ENCODE measurements at places on chromosomes 4 and X. TPM values are rescaled to one million over a fixed set of nuclear protein-coding genes. Genes with fewer than 3 reads are reported as not detected.

CCSER1 gene
- not detected for polyA plus RNA-seq

RTL3 gene
- 0.18 TPM for polyA plus RNA-seq

DCHS2 gene
- not detected for polyA plus RNA-seq

MTTP gene
- not detected for polyA plus RNA-seq

ZCCHC13 gene
- not detected for polyA plus RNA-seq

SSX2 gene
- polyA plus RNA-seq, result not detected

NALF2 gene
- not detected for polyA plus RNA-seq

HTN1 gene
- not detected for polyA plus RNA-seq

TRIML2 gene
- polyA plus RNA-seq, result not detected

PLXNB3 gene
- polyA plus RNA-seq, result 7.1 TPM

DMRTC1B gene
- not detected for polyA plus RNA-seq

F8A2 gene
- not detected for polyA plus RNA-seq

DNA sequence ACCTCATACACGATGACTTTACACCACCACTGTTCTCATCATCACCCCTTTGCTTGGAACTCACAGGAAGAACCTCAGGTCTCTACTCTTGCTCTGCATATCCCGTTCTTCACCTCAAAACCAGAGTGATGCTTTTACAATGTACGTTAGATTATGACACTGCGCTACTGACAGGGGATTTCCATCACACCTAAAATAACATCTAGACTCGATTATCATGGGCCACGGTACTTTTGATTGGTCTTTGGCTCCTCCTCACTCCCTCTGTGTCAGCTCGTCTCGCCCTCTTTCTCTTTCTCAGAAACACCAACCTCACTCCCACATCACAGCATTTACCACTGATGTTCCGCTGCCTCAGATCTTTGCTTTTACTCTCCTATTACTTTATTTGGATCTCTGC is 172.4 kb downstream of the TLL1 start:
- DNase-seq, result no peak

- DNase-seq, result no peak
Observed at GRCh38 chr4:109029987-109030386, 267.1 kb upstream of the ETNPPL start.

GRCh38 chr4:40719008-40719623 is 30.6 kb upstream of the NSUN7 start:
- peak; percentile 63 for DNase-seq

GRCh38 chr4:138200236-138200590 is 41.9 kb downstream of the SLC7A11 start:
- no peak for DNase-seq

GRCh38 chrX:65862638-65863037 is 177.2 kb downstream of the VSIG4 start:
- no peak for DNase-seq

GRCh38 chr4:22021106-22021505 is 72.5 kb upstream of the KCNIP4 start:
- DNase-seq, result no peak

GRCh38 chr4:42401171-42401570 is 3.9 kb downstream of the SHISA3 start:
- DNase-seq, result no peak

DNA sequence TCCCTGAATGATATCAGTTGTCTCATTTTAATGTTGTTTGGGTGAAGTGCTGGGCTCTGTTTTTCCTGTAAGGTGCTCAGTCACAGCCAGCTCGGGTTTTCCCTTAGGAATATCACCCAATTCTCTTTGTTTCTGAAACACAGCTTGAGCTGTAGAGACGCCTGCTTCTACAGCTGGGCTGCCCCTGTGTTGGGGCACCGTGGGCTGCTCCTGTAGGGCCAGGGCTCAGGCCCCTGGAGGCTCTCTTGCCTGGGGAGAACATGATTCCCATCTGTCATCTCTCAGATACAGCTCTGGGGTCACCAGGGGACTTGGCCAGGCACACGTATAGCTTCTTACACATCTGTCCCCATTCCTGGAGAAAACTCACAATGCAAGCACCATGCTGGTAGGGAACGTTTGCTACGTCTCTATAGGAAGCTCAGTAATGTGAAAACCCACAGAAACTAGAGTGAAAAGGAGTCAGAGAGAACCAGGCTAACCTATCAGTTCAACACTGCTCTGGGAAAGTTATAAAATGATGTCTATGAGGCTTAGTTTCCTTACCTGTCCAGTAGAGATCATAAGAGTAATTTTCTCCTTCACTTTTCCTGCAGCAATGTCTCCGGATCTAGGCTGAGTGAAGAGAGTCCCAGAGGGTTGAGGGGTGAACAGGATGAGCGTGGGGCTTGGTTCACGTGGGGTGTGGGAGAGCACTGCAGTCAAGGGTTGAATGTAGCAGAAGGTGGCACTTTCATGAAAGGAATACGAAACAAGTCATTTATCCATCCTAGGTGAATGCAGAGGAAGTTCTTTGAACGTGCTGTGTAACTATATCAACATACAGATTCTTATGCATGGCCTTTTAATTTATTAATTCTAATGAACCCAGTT is 14.5 kb downstream of the FHDC1 start:
- no peak for DNase-seq

GRCh38 chrX:55135171-55135570 is 46.4 kb downstream of the PAGE2 start:
- peak; percentile 47 for DNase-seq

GRCh38 chr4:21554500-21554899 is 394.1 kb downstream of the KCNIP4 start:
- DNase-seq, result no peak

DNA sequence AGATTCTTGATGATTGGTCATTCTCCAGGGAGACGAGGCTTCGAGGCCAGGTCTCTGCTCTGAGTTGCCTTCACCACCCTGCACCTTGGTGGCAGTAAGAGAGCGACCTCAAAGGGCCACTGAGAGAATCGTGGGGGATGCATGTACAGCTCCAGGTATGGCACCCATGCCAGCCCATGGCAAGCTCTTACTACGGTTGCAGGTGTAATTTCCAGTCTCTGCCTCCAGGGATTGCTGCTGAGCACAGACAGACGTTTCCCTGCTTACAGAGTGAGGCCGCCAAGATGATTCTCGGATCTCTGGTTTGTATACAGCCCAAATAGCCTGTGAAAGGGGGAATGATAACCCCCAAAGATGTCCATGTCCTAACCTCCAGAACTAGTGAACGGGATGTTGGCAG is 16.3 kb upstream of the DRD5 start:
- peak; percentile 40 for DNase-seq

- peak; percentile 72 for DNase-seq
Observed at GRCh38 chr4:165464813-165465381, 86.1 kb downstream of the CPE start.

GRCh38 chr4:127606823-127607222 is 25.9 kb upstream of the INTU start:
- DNase-seq, result no peak

DNA sequence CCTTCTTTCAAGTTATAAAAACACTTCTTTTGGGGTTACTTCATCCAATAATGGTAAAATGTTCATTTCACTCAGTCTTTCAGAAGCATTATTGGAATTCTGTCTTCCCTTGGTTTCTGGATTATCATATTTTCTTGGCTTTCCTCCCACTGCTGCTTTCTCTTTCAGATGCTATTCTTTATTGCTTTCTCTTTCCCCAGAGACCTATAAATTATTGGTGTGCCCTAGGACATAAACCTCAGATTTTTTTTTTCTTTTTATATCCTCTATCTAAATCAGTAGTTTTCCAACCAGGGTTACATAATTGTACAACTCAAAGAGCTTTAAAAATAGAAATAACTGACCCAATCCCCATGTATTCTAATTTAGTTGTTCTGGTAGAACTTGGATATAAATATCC is 1005.5 kb downstream of the ARAP2 start:
- no peak for DNase-seq

DNA sequence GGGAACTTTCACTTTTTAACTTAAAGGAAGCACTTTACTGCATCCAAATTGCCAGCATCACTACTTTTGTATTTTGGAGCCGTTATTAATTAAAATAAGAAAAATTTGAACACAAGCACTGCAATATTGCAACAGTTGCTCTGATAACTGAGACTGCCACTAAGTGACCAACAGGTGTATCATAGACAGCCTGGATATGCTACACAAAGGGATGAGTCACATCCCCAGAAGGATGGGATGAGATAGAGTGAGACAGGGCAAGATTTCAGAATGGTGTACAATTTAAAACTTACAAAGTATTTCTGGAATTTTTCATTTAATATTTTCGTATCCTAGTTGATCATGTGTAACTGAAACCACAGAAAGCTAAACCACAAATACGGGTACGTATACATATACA is 204.1 kb downstream of the MAPK10 start:
- no peak for DNase-seq

GRCh38 chr4:87848622-87849351 is 16.0 kb downstream of the MEPE start:
- DNase-seq, result peak; percentile 84

DNA sequence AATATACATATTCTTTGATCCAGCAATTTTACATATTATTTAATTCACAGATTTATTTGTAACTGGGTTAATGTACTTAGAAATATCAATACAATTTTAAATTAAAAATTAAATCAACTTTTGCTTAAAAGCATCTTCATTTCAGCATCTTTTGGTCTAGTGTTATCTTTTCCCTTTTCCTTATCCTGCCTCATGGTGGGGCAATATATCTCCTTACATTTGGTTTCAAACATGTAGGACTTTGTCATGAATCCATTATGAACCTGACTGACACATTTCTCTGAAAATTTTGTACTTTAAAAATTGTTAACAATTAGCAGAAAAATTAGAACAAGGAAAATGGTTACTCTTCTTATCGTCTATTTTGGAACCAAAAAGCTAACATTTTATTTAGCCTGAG is 42.8 kb upstream of the ANK2 start:
- DNase-seq, result no peak

- DNase-seq, result no peak
Observed at GRCh38 chr4:163611784-163612445, 117.4 kb downstream of the TMA16 start.

- DNase-seq, result peak; percentile 13
Observed at GRCh38 chr4:24643774-24644520, 59.6 kb upstream of the DHX15 start.

GRCh38 chrX:2159861-2160260 is 340.9 kb downstream of the DHRSX start:
- no peak for DNase-seq

GRCh38 chrX:77502951-77503525 is 55.8 kb downstream of the FGF16 start:
- no peak for DNase-seq

GRCh38 chr4:185787926-185788679 is 23.9 kb downstream of the SORBS2 start:
- no peak for DNase-seq

DNA sequence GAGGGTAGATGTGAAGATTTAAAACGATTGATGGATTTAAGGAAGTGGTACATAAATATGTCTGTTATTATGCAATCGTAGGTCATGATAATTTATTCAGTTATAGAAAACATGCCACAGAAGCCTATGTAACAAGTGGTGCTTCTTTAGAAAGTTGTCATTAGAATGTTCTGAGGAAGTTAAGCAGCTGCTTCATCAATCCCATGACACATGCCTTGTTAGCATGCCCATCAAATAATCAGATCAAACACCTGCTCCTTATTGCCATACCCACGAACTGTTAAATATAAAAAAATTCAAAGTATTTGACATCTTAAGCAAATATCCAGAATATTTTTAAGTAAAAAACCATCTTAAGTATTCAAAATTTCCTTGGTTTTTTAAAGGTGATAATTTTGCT is 76.4 kb upstream of the MYOZ2 start:
- DNase-seq, result no peak

GRCh38 chr4:153432965-153433753 is 33.0 kb upstream of the TMEM131L start:
- DNase-seq, result peak; percentile 89

- peak; percentile 26 for DNase-seq
Observed at GRCh38 chr4:165991325-165992180, 118.5 kb downstream of the TLL1 start.

GRCh38 chrX:40933132-40933705 is 152.0 kb upstream of the USP9X start:
- DNase-seq, result peak; percentile 55
